SK-N-SH treated with all-trans-retinoic acid at 6 μM for 48 hours (cell line): ENCODE measurements at places on chromosomes 3 and 15.

DNA sequence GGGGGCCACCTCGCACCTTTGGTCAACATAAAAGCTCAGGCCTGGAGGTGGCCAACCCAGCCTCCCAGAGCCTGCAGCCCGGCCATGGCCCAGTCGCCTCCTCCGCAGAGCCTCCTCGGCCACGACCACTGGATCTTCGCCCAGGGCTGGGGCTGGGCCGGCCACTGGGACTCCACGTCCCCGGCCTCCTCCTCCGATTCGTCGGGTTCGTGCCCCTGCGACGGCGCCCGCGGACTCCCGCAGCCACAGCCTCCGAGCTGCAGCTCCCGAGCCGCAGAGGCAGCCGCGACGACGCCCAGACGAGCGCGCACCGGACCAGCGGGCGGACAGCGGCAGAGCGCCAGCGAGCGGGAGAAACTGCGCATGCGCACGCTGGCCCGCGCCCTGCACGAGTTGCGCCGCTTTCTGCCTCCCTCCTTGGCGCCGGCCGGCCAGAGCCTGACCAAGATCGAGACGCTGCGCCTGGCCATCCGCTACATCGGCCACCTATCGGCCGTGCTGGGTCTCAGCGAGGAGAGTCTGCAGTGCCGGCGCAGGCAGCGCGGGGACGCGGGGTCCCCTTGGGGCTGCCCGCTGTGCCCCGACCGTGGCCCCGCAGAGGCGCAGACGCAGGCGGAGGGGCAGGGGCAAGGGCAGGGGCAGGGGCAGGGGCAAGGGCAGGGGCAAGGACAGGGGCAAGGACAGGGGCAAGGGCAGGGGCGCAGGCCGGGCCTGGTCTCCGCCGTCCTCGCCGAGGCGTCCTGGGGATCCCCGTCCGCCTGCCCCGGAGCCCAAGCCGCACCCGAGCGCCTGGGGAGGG is at the start of gene MESP2:
TSS of gene MESP2 (plus strand) at position 59 of the 799 bp plus-strand sequence. CDS start at position 85, 26 bp downstream.
- ATAC-seq, result peak; percentile 85

DNA sequence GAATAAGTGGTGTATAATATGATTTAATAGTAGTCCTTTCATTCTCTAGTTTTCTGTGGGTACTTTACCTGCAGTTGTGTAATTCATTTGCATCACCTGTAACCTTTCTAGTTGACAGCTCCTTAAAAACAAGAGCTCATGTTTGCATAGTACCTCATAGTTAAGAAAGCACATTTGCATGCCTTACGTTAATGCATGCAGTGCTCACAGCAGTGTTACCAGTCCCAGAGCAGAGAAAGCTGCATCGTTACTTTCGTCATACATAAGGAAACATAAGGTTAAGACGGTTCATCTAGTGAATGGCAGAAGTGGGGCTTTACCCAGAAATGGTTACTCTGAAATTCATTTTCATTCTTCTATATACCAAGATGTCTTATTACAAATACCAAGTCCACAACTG is 111.3 kb downstream of the AKAP13 start:
- no peak for ATAC-seq

- peak; percentile 95 for ATAC-seq
These were observed 425.8 kb downstream of the ERC2 start for GRCh38 chr3:56042326-56042951.

- peak; percentile 75; the same call in 2 of the 3 replicates for ATAC-seq
These were observed 56.0 kb downstream of the SLC25A26 start for GRCh38 chr3:66276705-66277274.

- ATAC-seq, result no peak
These were observed 72.8 kb downstream of the VGLL4 start for GRCh38 chr3:11570789-11571495.

GRCh38 chr15:55742498-55742926 is 440 bp downstream of the PRTG start:
- peak; percentile 63 for ATAC-seq

GRCh38 chr3:78589778-78590177 is 1178.0 kb downstream of the ROBO1 start:
- no peak for ATAC-seq

DNA sequence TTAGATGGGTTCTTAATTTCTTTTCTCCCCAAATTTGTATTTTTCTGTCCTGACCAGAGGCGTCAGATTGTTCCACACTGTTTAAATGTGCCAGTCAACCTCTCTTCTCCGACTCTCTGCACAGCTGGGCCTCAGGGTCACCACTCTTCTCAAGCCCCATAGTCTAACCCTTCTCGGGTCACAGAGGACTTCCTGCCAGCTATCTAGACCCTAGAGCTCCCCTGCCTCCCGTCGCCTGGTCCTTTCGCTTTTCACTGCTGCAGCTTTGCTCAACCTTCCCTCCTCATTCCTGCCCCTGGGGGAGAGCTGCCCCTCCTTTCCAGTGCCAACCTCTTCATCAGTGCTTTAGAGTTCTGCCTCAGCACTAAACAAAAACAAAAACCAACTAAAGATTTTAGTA is 151.7 kb downstream of the ATG7 start:
- no peak for ATAC-seq

DNA sequence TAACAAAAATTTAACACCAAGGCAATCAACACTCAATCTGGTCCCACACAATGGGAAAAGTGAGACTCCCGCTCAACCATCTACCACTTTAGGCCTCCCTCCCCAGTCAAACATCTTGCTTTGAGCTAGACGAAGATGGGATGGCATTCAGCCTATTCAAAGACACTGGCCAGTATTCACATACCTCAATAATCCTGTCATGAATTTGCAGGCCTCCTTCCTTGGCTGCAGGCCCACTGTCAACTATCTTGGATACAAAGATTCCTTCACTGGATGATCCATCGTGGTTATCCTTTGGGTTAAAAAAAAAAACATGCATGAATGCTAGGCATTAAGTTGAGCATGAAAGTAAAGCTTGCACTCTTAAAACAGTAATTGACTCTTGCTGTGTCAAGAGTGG is 22.6 kb downstream of the PDZRN3 start:
- ATAC-seq, result peak; percentile 52

- no peak for ATAC-seq
These were observed 318.2 kb upstream of the SEMA6D start for GRCh38 chr15:47399100-47399499.

GRCh38 chr3:49701388-49702077 is 12.2 kb downstream of the RNF123 start:
- ATAC-seq, result peak; percentile 47

DNA sequence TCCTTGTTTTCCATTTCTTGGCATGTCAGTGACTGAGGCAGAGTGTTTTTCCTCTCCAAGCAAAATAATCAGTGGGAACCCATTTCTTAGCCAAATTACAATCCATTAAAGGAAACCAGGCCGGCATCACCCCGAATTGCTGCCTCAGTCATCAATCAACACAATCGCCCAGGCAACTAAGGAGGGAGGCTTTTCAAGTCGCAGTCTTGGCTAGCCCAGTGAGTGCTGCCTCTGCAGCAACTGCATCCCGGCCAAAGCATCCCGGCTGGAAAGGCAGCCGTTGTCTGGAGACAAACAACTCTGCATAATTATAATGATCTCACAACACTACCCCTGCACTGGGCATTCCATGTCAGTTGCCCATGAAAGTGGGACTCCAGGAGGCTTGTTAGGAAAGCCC is 213.5 kb upstream of the PRICKLE2 start:
- no peak for ATAC-seq

GRCh38 chr3:147652651-147653366 is 243.6 kb downstream of the ZIC1 start:
- peak; percentile 44; the same call in 2 of the 3 replicates for ATAC-seq

- ATAC-seq, result no peak
These were observed 84.0 kb downstream of the CGNL1 start for GRCh38 chr15:57460208-57460816.

DNA sequence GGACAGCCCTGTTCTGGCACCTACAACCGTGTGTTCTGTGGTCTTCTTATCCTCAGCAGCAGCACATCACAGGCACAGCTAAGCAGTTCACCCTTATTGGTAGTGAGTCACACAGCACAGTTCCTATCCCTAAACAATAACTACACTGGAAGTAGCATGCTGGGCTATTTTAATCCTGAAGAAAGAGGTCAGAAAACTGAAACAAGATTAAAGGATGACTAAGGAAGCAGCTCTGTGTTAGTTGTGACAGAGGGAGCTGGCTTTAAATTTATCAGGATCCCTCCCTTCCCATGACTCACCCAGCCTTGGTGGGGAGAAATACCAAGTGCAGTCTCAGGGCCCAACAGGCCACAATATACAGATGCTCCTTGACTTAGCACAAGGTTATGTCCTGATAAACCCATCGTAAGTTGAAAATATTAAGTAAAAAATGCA is 144.3 kb downstream of the ERC2 start:
- ATAC-seq, result peak; percentile 84

DNA sequence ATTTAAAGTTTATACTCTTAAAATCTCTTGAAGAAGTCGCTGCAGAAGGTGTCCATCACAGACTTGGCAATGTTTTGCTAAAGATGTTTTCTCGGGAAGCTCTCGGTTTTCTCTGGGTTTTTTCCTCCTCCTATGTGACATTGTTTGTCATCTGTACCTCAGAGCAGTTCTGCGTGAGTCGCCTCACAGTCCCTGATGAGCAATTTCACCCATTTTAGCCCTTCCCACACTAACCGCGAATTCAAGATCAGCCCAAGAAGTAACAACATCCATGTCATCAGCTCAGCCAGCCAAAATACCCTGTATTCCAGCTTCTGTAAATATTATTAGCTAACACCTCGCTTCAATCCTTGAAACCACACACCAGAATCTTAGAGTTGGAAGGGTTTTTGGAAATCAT is 224.3 kb upstream of the SETMAR start:
- ATAC-seq, result no peak

GRCh38 chr3:31733234-31733667 is 200.5 kb downstream of the STT3B start:
- no peak for ATAC-seq

DNA sequence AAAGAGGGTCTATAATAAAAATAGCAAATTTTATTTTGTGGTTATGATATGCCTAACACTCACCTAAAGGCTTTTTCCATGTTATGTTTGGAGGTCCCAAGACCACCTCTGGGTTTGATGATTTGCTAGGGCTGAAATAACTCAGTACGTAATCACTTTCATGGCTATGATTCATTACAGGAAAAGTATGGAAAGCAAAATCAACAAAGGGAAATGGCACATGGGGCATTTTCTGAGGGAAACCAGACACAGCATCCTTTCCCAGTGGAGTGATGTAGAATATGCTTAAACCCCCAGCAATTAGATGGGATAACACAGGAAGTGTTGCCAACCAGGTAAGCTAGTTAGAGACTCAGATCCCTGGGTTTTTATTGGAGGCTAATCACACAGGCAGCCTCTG is 701.6 kb upstream of the CBLB start:
- no peak for ATAC-seq

- ATAC-seq, result no peak
These were observed 87.5 kb upstream of the MYO5C start for GRCh38 chr15:52383100-52383588.

GRCh38 chr15:70474471-70475406 is 288.6 kb downstream of the UACA start:
- ATAC-seq, result peak; percentile 79

GRCh38 chr3:179363332-179363731 is 15.8 kb downstream of the MFN1 start:
- ATAC-seq, result no peak

- peak; percentile 49; the same call in 2 of the 3 replicates for ATAC-seq
These were observed 121.3 kb upstream of the ZNF717 start for GRCh38 chr3:75906555-75907112.

GRCh38 chr15:53328341-53328740 is 431.1 kb downstream of the WDR72 start:
- no peak for ATAC-seq

- no peak for ATAC-seq
These were observed 5.6 kb upstream of the ZNF80 start for GRCh38 chr3:114242947-114243346.

DNA sequence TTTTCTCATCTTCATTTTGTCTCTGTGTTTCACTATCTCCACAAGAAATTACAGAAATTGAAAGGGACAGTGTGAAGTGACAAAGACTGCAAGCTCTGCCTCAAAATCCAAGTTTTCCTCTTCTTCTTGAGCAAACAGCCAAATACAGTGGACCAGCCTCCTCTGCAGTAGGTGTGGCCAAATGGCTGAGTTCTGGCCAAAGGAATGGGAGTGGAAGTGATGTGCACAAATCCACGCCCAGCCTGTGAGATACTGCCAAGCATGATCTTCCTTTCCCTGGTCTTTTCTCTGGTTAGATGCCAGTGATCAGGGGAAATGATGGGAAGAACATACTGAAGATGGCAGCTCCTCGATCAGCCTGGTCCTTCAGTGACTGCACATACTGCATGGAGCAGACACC is 111.0 kb upstream of the CPNE4 start:
- ATAC-seq, result no peak

- ATAC-seq, result no peak
These were observed 74.7 kb upstream of the C15orf39 start for GRCh38 chr15:75126864-75127580.

GRCh38 chr3:45551214-45552010 is 43.1 kb upstream of the LIMD1 start:
- peak; percentile 72 for ATAC-seq

DNA sequence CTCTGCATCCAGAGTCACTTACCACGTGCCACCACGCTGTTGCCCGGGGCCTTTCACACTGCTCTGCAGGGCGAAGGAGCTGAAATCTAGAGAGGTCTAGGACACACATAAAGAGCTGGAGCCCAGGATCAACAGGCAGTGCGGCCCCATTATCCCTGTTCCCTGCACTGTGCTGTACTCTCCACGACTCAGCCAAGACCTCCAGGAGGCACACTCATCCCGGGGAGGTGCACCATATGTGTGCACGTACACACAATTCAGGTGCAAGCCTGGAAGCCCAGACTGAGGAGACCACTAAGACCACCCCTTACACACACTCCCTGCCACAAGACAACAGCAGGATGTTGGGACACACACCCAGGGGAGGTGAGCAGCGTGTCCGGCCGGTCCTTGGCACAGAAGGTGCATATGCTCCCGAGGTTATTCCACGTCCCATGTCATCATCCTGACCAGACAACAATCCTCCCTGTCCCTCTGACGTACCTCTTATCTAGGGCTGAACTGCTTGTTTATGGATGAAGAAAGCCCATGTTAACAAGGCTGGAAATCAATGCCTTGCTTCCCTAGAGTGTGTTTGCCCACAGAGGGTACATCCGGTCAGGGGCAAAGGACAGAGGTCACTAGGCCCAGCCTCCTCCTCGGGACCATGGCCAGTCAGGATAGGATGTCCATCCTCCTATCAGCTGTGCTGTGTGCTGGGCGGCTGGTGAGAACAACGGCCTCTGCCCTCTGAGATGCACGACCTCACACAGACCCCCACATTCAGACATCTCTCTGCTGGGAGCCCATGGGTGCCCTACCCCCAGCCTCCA is 16.1 kb downstream of the KLF15 start:
- ATAC-seq, result no peak

DNA sequence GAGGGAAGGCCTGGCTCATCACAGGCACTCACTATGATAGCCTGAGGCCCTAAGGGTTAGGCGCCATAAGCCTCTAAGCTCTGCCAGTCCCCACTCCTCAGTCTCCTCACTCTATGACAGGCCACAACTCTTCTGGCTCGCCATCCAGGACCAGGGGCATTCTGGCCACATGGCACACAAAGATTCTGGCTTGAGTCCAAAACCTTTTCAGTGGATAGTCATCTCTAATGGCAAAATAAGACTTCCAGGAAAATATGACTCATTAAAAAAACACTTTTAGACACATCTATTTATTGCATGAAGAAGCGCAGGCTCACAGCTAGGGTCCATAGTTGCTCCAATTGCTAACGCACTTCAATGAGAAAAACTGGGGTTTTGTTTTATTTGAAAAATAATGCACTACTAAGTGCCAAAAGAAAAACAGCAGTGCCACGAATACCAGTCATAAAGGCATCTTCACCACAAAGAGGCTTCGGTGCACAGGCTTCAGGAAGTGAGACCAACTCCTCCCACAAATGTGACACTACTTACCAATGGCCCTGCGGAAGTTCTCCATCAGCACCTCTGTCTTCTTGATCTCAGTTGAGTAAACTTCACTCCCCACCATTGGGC is 11.1 kb downstream of the RUVBL1 start:
- peak; percentile 88 for ATAC-seq

- ATAC-seq, result no peak
These were observed 87.4 kb downstream of the ZIC4 start for GRCh38 chr3:147318900-147319299.
